Activated CD4-positive, alpha-beta T cell treated with anti-CD3 and anti-CD28 coated beads for 24 hours (primary cell): ENCODE measurements at places on chromosomes 3 and 15.

DNA sequence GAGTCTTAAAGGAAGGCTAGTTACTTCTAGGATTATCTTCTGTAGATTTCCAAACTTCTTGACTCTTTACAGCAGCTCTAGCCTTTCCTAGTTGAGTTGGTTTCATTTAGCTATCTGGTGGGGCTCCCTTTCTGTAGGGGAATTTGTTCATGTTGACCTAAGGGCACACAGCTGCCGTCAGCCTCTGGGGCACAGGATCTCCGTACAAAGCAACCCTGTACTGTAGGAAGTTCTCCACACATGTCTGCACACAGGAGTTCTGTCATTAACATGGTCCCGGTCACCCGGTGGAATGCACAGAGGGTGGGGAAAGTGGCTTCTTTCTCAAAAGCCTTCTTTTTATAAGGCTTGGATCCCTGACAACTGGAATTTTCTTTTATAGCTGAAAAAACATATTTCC lies 88.7 kb upstream of the TNIK start:
- no peak for DNase-seq

GRCh38 chr3:38890426-38890825 lies 74.4 kb upstream of the SCN10A start:
- DNase-seq, result no peak

DNA sequence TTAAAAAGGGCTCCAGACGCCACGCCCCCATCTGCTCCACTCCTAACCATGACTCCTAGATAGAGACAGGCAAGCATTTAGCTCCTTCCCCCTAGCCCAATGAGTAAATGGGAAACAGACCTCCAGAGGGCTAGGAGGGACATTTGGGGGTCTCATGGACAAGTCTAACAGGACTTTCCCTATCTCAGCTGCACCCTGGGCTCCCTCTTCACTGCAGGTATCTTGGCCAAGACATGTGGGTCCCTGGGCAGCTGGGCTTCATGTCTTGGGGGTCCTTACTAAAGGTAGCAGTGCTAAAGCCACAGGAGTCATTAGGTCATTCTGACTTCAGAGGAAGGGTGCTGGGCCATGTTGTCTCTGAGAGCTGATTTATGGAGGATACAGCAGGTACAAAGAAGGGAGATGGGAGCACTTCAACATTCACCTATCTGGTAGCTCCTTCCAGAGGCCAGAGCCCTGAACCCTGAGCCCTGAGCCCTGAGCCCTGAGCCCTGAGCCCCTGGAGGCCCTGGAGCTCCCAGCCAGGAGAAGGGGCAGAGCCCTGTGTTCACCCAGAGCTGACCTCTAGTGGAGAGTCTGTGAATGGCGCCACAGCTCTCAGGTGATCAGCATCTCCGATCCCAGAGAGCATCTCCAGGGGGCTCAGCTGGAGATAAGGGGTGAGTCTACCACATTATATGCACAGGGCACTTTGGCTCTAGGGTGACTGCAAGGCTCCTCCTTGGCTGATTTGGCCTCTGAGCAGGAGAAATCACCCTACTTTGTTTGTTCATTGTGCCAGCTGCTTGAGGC lies 40.1 kb upstream of the EPHB1 start:
- DNase-seq, result no peak

DNA sequence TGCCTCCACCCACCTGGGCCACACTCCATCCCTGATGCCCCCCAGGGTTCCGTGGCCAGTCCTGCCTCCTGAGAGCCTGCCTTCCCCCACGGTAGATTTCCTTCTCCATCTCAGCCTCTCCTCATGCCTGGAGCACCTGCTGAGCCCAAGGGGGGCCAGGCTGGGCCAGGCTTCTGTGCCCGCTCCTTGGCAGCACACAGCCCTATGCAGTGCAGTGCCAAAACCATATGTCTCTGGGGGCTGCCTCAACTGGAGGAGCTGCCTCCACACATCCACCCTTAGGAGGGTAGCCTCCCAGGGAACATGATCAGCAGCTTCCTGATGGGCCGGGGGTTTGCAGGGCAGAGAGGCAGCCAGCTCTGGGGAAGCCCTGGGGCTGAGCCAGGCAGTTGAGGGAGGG lies 24.6 kb upstream of the GATA2 start:
- no peak for DNase-seq

DNA sequence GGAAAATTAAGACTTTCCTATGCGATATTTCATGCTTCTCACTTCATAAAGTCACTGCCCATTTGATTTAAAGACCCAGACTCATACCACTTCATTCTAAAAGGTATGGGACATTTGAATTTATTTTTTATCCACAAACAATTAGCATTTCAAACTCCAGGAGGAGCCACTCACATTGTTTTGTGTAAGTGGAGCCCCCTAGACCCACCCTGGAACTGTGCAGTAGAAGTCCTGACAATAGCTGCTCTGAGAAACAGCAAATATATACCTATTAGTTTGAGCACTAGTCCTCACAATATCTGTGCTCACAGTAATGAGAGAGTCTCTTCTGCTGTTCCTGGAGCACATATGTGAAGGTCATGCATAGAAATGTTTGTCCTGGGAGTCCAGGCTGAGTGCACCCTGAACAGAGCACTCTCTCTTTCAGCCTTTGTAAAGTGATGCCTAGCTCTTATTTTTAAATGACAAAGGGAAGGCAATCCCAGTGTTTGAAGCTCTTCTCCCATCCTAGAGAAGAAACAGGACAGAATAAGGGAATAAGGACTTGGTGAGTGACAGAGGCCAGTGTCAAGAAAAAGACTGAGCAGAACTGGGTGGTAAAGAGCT lies 127.5 kb upstream of the STRIT1 start:
- DNase-seq, result no peak

- no peak for DNase-seq
Measured at GRCh38 chr3:149336925-149337324, 3.5 kb upstream of the TM4SF18 start.

DNA sequence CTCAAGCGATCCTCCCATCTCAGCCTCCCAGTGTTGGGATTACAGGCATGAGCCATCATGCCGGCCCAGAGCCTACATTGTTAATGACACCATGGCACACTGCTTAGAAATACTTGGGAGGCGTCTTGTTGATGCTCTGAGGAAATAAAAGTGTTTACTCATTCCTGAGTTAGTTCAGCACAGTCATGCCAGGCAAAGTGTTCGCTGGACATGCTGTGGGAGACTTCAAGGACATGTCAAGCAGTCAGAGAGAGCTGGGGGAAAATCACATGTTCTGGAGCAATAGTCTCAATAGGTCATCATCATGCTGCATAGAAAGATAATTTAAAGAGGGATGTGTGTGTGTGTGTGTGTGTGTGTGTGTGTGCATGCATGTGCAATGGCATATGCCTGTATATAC lies 37.5 kb downstream of the TTC23 start:
- DNase-seq, result no peak
